ENCODE measurements at places on chromosomes 11 and 22. TPM values are rescaled to one million over a fixed set of nuclear protein-coding genes. Genes with fewer than 3 reads are reported as not detected.

AP2A2 gene
- 51.4 TPM for total RNA-seq

CARD18 gene
- total RNA-seq = not detected

CEP126 gene
- total RNA-seq = 0.90 TPM

RBMXL2 gene
- total RNA-seq = not detected

Data from activated CD4-positive, alpha-beta T cell treated with anti-CD3 and anti-CD28 coated beads, Interleukin-2, amount 10 ng/mL, durations not matched to agents 24 days and 14 days (primary cell).